GM12878 (cell line): ENCODE measurements at places on chromosomes 7 and 10. TPM values are rescaled to one million over a fixed set of nuclear protein-coding genes. Genes with fewer than 3 reads are reported as not detected.

DNA sequence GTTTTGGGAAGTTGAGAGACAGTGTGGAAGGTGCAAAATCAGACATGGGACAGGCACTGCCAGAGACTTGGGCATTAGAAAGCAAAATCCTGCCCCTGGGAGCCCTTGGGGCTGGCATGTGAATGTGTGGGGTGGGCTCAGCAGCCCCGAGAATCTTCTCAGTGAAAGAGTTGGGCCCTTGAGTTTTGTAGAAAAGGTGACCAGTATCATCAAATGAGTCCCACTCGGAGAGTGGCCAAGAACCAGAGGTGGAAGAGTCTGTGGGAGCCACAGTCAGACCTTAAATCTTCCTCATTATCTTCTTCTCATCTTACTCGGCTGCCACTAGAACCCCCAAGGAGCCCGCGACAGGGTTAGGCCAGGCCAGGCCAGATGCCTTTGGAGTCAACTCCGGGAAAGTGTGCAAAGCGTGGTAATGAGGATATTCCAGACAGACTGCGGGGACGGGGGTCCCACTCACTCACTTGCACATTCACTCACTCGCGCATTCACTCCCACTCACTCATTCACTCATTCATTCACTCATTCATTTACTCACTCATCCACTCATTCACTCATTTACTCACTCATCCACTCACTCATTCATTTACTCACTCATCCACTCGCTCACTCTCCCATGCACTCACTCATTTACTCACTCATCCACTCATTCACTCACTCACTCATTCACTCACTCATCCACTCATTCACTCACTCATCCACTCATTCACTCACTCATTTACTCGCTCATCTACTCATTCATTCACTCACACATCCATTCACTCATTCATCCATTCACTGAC is 74.9 kb downstream of the CARD11 start:
- no peak overlapping the region for H3K27ac ChIP-seq
- no peak for DNase-seq
- peaks cover 19% of the 10 kb centered on the region for H3K4me1 ChIP-seq
- no peak overlapping the region for H3K4me3 ChIP-seq
- H3K27me3 ChIP-seq = no peaks in the 10 kb centered on the region
- H3K36me3 ChIP-seq = no peaks in the 10 kb centered on the region

DNA sequence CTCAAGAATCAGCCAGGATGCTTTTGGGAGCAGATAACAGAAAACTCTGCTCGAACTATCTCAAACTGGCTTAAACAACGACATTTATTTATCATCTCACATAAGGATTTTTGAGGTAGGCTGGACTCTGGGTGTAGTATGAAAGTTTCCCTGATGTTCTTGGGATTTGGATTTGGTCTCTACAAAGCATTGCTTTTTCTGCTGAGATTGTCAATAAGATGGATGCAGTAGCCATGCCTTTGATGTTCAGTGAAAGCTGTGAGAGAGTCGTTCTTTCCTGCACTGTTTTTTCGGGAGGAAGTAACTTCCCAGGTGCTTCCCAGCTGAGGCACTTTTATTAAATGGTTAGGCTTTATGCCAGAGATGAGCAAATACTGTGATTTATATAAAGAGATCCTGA is 181.1 kb downstream of the PRKG1 start:
- no peak for DNase-seq
- no peak overlapping the region for H3K27ac ChIP-seq
- no peaks in the 10 kb centered on the region for H3K4me1 ChIP-seq
- H3K4me3 ChIP-seq = no peak overlapping the region

DNA sequence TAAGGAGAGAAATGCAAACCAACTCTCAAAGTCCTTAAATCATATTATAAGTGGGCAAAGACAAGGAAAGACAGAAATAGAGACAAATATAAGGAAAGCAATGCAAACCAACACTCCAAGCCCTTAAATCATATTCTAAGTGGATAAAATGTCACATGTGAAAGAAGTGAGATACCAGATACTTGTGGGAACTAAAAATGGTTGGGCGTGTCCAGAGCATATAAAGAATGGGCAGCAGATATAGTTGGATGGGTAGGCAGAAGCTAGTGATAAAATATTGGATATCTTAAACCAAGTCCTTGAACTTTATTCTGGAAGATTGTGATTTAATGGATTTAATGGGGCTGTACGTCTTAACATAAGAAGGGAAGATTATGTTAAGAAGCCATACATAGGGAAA is 1065.2 kb upstream of the C7orf33 start:
- no peaks in the 10 kb centered on the region for H3K27me3 ChIP-seq
- no peaks in the 10 kb centered on the region for H3K36me3 ChIP-seq
- H3K27ac ChIP-seq = no peak overlapping the region
- no peak for DNase-seq

DNA sequence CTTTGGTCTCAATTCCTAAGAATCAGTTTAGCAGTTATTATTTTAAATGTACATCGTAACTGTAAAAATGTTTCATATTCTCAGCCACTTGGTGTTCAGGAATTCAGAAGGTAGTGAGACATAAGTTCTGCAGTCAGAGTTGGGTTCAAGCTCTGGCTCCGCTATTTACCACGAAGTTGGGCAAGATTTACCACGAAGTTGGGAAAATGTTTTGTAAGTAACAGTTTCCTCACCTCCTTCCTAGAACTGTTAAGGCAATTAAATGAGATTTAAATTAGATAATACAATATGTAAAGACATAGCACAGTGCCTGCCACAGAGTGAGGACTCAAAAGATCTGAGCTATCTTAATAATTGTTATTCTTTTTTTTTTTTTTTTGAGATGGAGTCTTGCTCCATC is 16.3 kb upstream of the ABLIM1 start:
- no peak overlapping the region for H3K4me3 ChIP-seq
- no peak overlapping the region for H3K27ac ChIP-seq
- no peaks in the 10 kb centered on the region for H3K36me3 ChIP-seq
- no peak for DNase-seq

DNA sequence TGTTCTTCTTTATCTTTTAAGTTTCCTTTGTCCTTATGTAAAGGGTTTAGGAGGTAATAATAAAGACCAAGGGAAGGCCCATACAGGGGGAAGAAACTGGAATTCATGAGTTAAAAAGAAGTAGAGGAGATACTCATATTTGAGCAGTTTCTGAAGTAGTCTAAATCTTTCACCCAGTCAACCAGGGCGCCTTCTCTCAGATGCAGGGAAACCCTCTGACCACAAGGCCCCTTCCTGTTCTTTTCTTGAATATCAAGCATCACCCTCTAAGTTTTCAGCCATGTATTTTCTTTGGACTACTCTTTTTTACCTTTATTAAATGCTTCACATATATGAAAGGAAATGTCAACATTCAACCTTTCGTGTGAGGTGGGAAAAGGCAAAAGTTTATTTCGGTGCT is 630.8 kb downstream of the SUGCT start:
- H3K4me3 ChIP-seq = no peak overlapping the region
- no peaks in the 10 kb centered on the region for H3K36me3 ChIP-seq

DNA sequence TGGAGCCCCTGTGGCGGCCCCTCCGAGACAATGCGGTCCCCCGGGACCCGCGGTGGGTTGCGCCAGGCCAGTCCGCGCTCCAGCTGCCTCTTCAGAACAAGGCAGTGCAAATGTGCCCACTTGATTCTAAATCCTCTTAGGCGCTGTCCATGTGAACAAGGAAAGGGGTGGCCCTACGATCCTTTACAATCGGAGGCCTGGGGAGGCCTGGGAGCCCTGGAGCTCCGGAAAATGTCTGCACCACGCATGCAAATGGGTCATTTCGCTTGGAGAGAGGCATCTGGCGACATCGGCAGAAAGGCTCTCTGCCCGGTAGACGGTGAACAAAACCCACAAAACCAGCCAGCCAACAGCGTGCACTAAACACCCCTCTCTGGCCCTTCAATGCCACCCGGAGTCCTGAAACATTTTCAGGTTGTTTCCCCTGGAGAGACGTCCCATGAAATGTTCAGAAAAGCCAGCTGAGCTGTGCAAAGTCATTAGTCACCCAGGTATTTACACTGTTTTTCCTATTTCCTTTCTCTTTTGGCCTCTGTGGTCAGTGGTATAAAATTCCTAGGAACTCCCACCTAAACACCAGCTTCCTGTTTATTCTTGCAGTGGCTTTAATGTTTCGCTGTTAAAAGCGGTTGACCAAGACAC is 102.8 kb upstream of the ZNF438 start:
- peak overlapping the region; percentile 69 for H3K4me3 ChIP-seq
- peak overlapping the region; percentile 42; the same call in 1 of the 2 replicates for H3K27ac ChIP-seq
- peaks cover 11% of the 10 kb centered on the region for H3K4me1 ChIP-seq
- peak; percentile 11 for DNase-seq
- H3K36me3 ChIP-seq = no peaks in the 10 kb centered on the region

GRCh38 chr7:100803398-100804161 is 23.7 kb downstream of the EPHB4 start:
- H3K27ac ChIP-seq = peak overlapping the region; percentile 80
- H3K27me3 ChIP-seq = no peaks in the 10 kb centered on the region
- H3K4me3 ChIP-seq = peak overlapping the region; percentile 53
- peak; percentile 56 for DNase-seq
- peaks cover 15% of the 10 kb centered on the region for H3K4me1 ChIP-seq

DNA sequence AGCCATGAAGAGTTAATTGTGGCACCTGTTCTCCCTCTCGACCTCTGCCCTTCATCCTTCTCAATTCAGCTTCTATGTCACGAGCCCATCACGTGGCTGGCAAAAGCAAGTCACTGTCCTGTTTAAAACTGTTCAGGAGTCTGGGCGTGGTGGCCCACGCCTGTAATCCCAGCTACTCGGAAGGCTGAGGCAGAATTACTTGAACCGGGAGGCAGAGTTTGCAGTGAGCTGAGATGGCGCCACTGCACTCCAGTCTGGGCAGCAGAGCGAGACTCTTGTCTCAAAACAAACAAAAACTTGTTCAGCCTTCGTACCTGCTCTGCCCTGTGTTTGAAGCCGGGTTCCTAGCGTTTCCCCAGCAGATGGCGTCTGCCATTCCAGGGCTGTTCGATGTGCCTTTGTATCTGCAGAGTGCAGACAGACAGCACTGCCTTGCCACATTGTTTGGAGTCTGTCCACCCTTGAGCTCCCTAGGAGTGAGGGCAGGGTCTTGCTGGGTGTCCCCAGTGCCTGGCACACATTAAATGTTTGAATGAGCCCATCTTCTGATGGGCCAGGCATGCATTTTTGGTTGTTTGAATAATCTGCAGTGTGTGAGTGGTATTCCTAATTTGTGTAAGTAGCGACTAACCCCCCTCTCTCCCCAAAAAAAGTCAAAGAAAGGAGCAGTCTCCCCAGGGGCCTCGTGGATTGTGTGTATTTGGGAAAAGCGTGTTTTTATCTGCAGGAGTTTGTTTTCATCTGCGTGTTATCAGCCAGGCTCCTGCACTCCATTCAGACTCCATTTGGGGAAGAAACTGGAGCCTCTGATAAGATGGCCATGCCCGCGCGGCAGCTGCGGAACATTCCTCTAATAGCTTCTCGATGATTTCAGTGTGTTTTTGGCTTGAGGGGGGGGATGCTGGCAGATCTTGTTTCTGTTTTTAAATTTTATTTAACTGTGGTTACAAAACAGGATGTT is 61.2 kb downstream of the DNAJB6 start:
- no peak overlapping the region for H3K27ac ChIP-seq
- no peak overlapping the region for H3K4me3 ChIP-seq
- peaks cover 15% of the 10 kb centered on the region for H3K36me3 ChIP-seq
- no peak for DNase-seq
- no peaks in the 10 kb centered on the region for H3K27me3 ChIP-seq

GRCh38 chr10:73426318-73426717 is 7.0 kb downstream of the MSS51 start:
- no peaks in the 10 kb centered on the region for H3K27me3 ChIP-seq
- H3K4me3 ChIP-seq = no peak overlapping the region
- DNase-seq = no peak

DNA sequence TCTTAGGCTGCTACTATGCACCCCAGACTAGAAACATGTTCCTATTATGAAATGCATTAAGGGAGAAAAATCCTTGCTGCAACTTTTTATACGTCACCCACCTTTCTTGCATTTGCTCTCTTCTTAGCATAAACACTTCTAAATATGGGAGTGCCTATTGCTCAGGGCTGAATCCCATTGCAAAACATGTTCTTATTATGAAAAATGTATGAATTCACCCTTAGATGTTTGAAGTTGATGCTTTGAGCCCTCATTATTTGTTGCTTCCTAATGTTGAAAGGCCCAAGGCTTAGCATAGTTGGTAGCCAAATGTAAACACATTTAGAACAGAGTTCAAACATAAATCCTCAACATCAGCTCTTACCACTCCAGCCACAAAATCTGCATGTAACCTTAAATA is 52.8 kb downstream of the BMPER start:
- H3K36me3 ChIP-seq = no peaks in the 10 kb centered on the region
- H3K27me3 ChIP-seq = no peaks in the 10 kb centered on the region
- DNase-seq = no peak
- H3K4me3 ChIP-seq = no peak overlapping the region
- no peak overlapping the region for H3K27ac ChIP-seq

DNA sequence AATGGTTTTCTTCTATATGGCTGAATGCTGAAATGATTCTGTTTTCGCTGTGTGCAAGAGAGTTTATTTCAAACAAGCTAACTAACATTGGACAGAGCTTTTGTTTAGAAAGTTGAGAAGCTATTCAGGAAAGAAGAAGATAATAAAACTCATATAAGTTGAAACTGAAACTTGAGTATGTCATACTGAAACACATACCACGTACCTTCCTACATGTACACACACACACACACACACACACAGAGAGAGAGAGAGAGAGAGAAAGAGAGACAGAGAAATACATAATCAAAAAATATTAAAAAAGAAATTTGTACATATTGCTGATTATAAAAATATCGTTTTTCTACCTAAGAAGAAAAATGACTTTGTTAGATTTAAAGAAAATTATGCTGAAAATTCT is 561.9 kb upstream of the KCND2 start:
- no peaks in the 10 kb centered on the region for H3K4me1 ChIP-seq
- H3K36me3 ChIP-seq = no peaks in the 10 kb centered on the region
- no peak overlapping the region for H3K27ac ChIP-seq

- H3K4me3 ChIP-seq = peak overlapping the region; percentile 63
- DNase-seq = no peak
- H3K27me3 ChIP-seq = peaks cover 8% of the 10 kb centered on the region
- 0 out of 2 replicates have a peak overlapping the region, but pooled peaks have one; percentile 11 for H3K27ac ChIP-seq
- H3K36me3 ChIP-seq = no peaks in the 10 kb centered on the region
These were observed 1.9 kb downstream of the GATA3 start for GRCh38 chr10:8056378-8056777.

- no peaks in the 10 kb centered on the region for H3K27me3 ChIP-seq
- H3K4me1 ChIP-seq = no peaks in the 10 kb centered on the region
- no peak within 1 kb of the TSS for H3K4me3 ChIP-seq
- H3K36me3 ChIP-seq = no peaks in the 10 kb centered on the region
These were observed at the start of gene ASB15 for GRCh38 chr7:123601530-123601929. Gene ASB15, plus strand, starts transcription at chr7:123601821. Its CDS starts 12,682 bp downstream, at chr7:123614503.

The NEUROD6 gene
- not detected in 2 replicates for polyA plus RNA-seq

The GPR26 gene
- polyA plus RNA-seq = not detected in 2 replicates

The IDI2 gene
- polyA plus RNA-seq = not detected in 2 replicates

The RBP3 gene
- polyA plus RNA-seq = not detected in 2 replicates

The OR2A12 gene
- not detected in 2 replicates for polyA plus RNA-seq

The HECTD2 gene
- polyA plus RNA-seq = 1.7 and 2.7 TPM in 2 replicates

The PRRT4 gene
- not detected in 2 replicates for polyA plus RNA-seq

The PRSS37 gene
- not detected in 2 replicates for polyA plus RNA-seq
